ENCODE measurements at places on chromosomes 12 and 14. TPM values are rescaled to one million over a fixed set of nuclear protein-coding genes. Genes with fewer than 3 reads are reported as not detected.

Gene TRAF3
- total RNA-seq = 7.4 TPM

Gene TAS2R31
- 30.8 TPM for total RNA-seq

Gene PAX9
- total RNA-seq = 0.26 TPM

Gene C3AR1
- 4.7 TPM for total RNA-seq

Gene TMEM233
- total RNA-seq = not detected

Gene TTLL5
- 183 TPM for total RNA-seq

Gene PIWIL1
- total RNA-seq = not detected

Gene REC8
- total RNA-seq = 38.8 TPM

Gene PLXNC1
- total RNA-seq = 23.8 TPM

Gene TGFB3
- 28.8 TPM for total RNA-seq

Gene TAS2R50
- total RNA-seq = 1.2 TPM

Gene NYNRIN
- total RNA-seq = 11.2 TPM

- H3K4me1 ChIP-seq = no peaks in the 10 kb centered on the region
- no peak overlapping the region for H3K27ac ChIP-seq
- no peak overlapping the region for H3K4me3 ChIP-seq
- no peaks in the 10 kb centered on the region for H3K36me3 ChIP-seq
- H3K27me3 ChIP-seq = no peaks in the 10 kb centered on the region
These were observed 22.2 kb upstream of the TRPV4 start for GRCh38 chr12:109855377-109855776.

DNA sequence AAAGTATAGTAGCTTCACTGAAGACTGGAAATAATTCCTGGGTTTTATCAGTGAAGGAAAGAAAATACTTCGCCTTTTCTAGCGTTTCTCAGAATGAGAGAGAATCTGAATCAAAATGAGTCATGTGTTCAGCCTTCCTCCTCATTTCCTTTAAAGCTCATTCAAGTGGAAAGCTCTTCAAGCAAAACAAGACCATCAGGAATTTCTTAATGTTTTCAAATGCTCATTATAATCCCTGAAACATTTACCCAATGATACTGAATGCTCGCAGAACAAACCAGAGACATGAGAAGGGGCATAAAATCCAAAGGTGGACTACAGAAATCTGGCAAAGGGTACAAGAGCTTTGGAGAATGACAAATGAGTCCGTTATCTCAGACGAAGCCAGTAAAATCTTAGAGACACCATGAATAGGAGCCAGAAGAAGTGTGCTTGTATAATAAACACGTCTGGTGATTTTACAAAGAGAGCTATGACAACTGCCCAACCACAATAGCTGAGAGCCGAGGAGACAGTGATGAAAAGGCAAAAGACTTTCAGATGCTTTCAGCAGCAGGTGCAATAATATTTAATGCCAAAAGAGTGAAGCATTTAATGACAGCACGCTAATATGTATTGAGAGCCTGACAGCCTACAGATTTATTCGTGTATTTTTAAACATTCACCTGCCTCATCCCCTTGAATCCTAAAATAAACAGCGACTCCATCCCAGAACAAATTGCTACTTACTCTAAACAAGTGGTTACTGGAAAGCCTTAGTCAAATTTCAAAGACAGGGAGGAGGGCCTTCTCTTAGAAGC is 19.0 kb downstream of the SPRING1 start:
- H3K36me3 ChIP-seq = no peaks in the 10 kb centered on the region
- no peaks in the 10 kb centered on the region for H3K4me1 ChIP-seq
- H3K27me3 ChIP-seq = no peaks in the 10 kb centered on the region
- no peak overlapping the region for H3K4me3 ChIP-seq

DNA sequence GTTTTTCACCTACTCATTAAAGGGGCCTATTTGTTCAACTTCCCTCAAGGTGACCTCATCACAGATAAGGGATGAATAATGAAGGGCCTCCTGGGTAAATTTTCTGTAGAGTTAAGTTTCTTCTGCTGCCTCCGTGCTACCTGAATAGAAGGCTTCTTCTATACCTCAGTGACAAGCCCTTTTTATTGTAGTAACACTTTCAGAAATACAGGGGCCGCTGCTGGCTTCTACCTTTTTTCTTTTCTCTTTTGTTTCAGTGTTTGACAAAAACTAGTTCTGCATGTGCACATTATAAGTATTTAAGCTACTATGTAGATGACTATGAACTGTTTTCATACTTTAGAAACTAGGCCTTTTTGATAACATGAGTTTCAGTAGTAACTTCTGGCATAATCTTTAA is 207.0 kb downstream of the NAV3 start:
- H3K4me3 ChIP-seq = no peak overlapping the region
- H3K36me3 ChIP-seq = no peaks in the 10 kb centered on the region
- H3K4me1 ChIP-seq = peaks cover 3% of the 10 kb centered on the region
- no peaks in the 10 kb centered on the region for H3K27me3 ChIP-seq
- DNase-seq = no peak
- H3K27ac ChIP-seq = peak overlapping the region; percentile 59

DNA sequence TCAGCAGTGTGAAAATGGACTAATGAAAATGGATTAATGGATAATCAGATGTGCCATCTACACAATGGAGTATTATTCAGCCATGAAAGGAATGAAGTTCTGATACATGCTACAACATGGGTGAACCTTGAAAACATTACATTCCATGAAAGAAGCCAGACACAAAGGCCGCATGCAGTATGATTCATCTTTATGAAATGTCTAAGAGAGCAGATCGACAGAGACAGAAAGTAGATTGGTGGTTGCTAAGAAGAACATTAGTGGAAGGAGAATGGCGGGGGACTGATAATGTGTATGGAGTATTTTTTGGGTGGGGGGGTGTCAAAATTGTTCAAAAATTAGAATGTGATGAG is 47.3 kb downstream of the PRKAB1 start:
- no peak overlapping the region for H3K4me3 ChIP-seq
- no peaks in the 10 kb centered on the region for H3K27me3 ChIP-seq
- no peaks in the 10 kb centered on the region for H3K36me3 ChIP-seq
- no peak overlapping the region for H3K27ac ChIP-seq

DNA sequence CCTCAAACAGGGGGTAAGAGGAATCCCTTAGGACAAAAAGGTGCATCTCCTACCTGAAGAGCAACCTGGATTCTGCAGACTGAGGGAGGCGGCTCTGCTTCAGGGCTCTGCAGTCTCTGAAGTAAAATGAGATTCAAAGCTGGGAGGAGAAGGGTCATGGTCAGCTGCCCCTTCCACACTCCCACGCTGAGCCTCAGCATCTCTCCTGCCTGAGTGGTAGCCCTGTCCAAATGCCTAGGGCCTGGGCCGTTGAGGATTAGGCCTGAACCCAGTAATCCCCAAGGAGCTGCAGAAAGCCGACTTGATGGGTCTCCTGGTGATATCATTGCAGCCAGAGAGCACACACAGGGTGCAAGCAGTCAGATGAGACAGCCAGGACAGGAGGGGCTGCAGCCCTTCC is 18.9 kb downstream of the PHLDA1 start:
- no peak overlapping the region for H3K27ac ChIP-seq
- H3K4me3 ChIP-seq = no peak overlapping the region
- H3K36me3 ChIP-seq = no peaks in the 10 kb centered on the region
- H3K27me3 ChIP-seq = no peaks in the 10 kb centered on the region

- H3K27ac ChIP-seq = no peak overlapping the region
- no peaks in the 10 kb centered on the region for H3K27me3 ChIP-seq
- H3K4me1 ChIP-seq = no peaks in the 10 kb centered on the region
These were observed 40.9 kb downstream of the MBIP start for GRCh38 chr14:36279306-36280190.

- no peak overlapping the region for H3K27ac ChIP-seq
- no peaks in the 10 kb centered on the region for H3K27me3 ChIP-seq
These were observed 26.2 kb upstream of the CHPT1 start for GRCh38 chr12:101671157-101671791.

- no peak overlapping the region for H3K27ac ChIP-seq
- H3K4me3 ChIP-seq = no peak overlapping the region
- no peaks in the 10 kb centered on the region for H3K36me3 ChIP-seq
- H3K4me1 ChIP-seq = no peaks in the 10 kb centered on the region
- H3K27me3 ChIP-seq = no peaks in the 10 kb centered on the region
These were observed 197.8 kb downstream of the PPM1H start for GRCh38 chr12:62737188-62737587.

DNA sequence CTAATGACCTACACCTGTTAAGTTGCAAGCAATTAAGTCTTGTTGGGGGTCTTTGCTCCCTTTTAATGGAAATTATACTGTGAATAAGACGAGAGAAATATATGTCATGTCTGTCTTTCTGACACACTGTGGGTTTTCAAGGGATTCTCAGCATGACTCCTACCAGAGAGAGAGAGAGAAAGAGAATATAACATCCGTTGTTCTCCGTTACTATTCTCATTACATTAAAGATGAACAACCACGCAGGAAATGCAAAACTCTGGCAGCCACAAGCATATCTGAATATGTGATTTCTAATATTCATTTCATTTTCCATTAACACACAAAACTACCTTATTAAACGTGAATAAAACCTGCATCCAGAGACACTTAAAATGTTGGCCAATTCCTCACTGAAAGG is 67.3 kb upstream of the EGLN3 start:
- H3K4me3 ChIP-seq = no peak overlapping the region
- DNase-seq = no peak
- no peaks in the 10 kb centered on the region for H3K27me3 ChIP-seq
- H3K27ac ChIP-seq = no peak overlapping the region
- no peaks in the 10 kb centered on the region for H3K4me1 ChIP-seq

DNA sequence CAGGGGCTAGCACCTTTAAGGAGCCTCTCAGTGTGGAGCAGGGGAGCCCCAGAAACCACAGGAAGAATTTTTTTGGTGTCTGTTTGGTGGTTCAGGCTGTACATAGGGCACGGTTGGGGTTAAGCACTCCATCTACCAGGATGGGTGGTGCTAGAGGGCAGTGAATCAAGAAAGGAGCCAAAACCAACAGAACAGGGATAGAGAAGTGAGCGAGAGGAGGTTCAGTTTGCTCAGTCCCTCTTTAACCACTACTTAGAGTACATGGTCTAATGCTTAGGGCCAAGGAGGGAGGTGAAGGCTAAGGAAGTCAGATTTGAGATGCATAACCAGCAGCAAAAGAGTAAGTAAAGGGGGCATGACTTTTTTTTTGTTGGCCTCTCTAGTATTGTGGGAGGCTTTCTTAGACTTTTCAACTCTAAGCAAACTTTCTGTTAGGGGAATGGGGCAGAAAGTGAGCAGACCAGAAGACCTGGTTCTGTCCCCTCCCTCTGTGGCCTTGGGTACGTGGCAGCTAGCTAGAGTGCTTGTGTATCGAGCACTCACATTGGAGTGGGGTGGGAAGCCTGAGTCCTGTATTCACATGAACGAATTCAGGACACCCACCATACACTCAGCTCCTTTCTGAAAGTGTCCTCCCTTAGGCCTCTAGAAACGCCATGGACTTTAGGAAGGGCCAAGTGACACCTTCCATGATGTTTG is 6.6 kb upstream of the NPFF start:
- DNase-seq = no peak
- H3K27me3 ChIP-seq = no peaks in the 10 kb centered on the region
- no peak overlapping the region for H3K4me3 ChIP-seq
- no peak overlapping the region for H3K27ac ChIP-seq
- H3K4me1 ChIP-seq = no peaks in the 10 kb centered on the region

- H3K27ac ChIP-seq = peak overlapping the region; percentile 39
- H3K4me3 ChIP-seq = no peak overlapping the region
- H3K4me1 ChIP-seq = no peaks in the 10 kb centered on the region
- H3K36me3 ChIP-seq = no peaks in the 10 kb centered on the region
- no peaks in the 10 kb centered on the region for H3K27me3 ChIP-seq
- no peak for DNase-seq
These were observed 83.0 kb downstream of the ACTN1 start for GRCh38 chr14:68896132-68896531.

GRCh38 chr12:77064896-77065360 is 441 bp downstream of the E2F7 start:
- H3K4me1 ChIP-seq = no peaks in the 10 kb centered on the region
- H3K36me3 ChIP-seq = no peaks in the 10 kb centered on the region
- H3K4me3 ChIP-seq = peak overlapping the region; percentile 31
- H3K27me3 ChIP-seq = no peaks in the 10 kb centered on the region
- peak overlapping the region; percentile 12 for H3K27ac ChIP-seq

- no peaks in the 10 kb centered on the region for H3K27me3 ChIP-seq
- no peaks in the 10 kb centered on the region for H3K36me3 ChIP-seq
These were observed 9.8 kb downstream of the RARG start for GRCh38 chr12:53222170-53222721.

GRCh38 chr14:105980224-105980623 is 453.8 kb downstream of the TMEM121 start:
- no peak overlapping the region for H3K4me3 ChIP-seq
- DNase-seq = no peak
- no peak overlapping the region for H3K27ac ChIP-seq
- no peaks in the 10 kb centered on the region for H3K36me3 ChIP-seq

DNA sequence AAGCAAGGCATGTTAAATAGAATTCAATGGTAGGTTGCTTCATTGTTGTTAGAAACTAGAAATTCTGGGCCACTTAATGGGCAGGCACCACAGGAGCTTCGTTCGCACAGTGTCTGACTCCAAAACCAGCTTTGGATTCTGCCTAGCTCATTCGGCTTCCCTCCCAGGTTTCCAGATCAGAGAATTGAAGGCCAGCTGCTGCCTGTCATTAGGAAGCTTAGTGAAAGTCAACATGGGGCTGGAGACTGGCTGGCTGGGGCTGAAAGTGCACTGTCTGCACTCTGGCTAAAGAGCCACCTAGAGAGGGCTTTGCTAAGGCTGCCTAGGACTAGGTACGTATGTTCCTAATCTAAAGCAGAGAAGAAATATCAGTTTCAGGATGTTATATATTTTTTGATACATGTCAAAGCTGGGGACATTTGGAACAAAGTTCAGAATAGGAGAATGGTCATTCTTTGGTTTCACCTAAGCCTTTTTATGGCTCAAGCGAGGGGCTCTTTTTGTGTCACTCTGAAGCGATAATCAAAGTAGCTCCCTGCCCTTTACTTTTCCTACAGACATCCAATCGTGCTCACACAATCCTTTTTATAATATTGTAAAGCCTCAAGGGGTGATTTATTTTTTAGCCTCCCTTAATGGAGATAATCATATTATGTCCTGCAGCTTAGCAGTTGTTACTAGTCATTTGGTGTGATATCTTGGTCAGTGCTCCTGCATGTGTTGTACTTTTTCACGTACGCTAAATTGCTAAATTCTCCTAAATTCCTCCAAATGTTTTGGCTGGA is 238.5 kb upstream of the NAV3 start:
- H3K27me3 ChIP-seq = no peaks in the 10 kb centered on the region
- no peak overlapping the region for H3K4me3 ChIP-seq
- DNase-seq = no peak
- no peak overlapping the region for H3K27ac ChIP-seq
- no peaks in the 10 kb centered on the region for H3K36me3 ChIP-seq
- H3K4me1 ChIP-seq = no peaks in the 10 kb centered on the region

- H3K36me3 ChIP-seq = no peaks in the 10 kb centered on the region
- no peaks in the 10 kb centered on the region for H3K4me1 ChIP-seq
- H3K4me3 ChIP-seq = no peak overlapping the region
- DNase-seq = no peak
- no peak overlapping the region for H3K27ac ChIP-seq
These were observed 198.3 kb upstream of the CPNE8 start for GRCh38 chr12:39103552-39104165.
